ENCODE measurements at places on chromosomes 1 and 21.

DNA sequence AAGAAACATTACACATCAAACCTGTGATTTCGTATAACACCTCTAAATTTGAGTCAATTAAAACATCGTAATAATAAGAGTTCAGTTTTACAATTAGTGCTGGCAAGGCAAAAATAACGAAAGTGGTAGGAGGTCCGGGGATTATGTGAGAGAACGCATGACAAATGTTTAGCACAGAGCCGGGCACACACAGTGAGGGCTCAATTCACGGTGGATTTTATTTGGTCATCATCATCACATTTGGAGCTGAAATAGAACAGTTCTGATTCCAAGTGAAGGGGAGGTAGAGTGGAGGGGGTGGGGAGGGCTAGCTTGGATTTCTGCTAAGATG is 20.0 kb downstream of the H3-3A start:
- no peak for DNase-seq

DNA sequence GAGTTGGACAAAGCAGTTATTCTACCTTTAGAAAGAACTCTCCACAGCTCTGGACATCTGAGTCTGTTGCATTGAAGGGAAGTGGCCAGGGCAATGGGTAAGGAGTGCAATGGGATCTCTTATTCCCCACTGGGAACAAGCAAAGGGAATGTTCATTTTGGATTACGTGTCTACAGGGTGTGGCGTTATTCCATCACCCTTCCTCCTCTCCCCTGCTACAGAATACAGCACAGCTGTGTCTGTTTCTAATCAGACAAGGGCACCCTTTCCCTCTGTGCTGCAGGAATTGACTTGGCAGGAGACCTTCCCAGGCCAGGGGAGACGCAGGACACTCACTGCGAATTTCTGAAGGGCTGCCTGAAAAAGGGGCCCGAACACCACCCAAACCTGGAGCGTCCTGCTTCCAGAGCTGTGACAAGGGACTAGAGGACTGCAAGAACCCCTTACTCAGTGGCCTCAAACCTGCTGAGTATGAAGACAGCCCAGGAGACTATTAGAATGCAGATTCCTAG is 163.6 kb upstream of the RAB4A start:
- no peak for DNase-seq

DNA sequence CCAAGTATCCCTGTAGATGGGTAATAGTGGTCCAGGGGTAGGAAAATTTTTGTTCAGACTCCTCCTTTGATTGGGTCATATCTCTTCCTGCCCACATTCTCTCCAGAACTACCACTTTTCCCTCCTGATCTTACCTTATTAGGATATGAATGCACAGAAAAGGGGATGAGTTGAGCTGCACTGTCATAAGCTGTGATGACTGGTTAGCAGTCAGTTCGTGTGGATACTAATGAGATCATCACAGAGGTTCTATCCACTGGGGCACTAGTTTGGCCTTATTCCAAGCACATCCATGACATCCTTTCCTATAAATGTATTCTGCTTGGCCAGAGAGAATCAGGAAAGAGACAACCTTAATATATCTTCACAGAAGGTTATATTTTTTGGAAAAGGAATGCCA is 22.1 kb upstream of the TBX15 start:
- DNase-seq, result no peak

DNA sequence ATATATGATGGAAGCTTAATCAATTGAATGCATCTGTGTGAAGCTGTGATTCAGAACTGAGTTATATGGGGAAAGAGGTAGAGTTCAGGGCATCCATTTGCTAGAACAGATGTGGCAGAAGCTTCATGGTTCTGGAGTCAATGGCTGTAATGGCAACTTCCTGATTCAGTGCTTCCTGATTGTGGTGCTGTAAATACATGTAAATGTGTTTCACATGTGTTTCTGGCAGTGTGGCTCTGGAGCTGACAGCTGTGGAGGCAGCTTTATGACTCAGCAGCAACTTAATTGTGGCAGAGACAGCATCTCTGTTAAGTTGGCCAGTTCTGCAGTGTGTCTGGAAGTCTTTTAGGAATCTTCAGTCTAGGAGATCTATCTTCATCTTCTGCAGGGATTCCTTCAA is 226.6 kb upstream of the ZRANB2 start:
- DNase-seq, result no peak

- no peak for DNase-seq
Observed at GRCh38 chr1:245751116-245751515, 596.3 kb downstream of the KIF26B start.

DNA sequence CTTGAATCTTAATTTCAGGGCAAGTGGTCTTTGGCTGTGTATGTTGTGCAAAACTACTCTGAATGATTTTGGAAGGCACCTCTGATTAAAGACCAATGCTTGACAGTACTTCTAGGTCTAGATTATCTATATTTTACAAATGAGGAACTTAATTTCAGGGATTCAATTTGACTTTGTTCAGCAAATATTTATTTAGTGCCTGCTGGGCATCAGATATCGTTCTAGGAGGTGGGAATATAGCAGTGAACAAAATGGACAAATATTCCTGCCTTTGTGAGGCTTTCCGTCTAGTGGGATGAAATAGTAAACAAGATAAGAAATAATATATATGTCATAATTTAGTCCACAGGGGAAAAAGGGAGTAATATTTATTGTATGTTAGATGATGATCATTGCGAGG is 4.7 kb downstream of the ZNF326 start:
- no peak for DNase-seq

GRCh38 chr1:79497193-79497773 is 490.8 kb upstream of the ADGRL4 start:
- DNase-seq, result no peak

DNA sequence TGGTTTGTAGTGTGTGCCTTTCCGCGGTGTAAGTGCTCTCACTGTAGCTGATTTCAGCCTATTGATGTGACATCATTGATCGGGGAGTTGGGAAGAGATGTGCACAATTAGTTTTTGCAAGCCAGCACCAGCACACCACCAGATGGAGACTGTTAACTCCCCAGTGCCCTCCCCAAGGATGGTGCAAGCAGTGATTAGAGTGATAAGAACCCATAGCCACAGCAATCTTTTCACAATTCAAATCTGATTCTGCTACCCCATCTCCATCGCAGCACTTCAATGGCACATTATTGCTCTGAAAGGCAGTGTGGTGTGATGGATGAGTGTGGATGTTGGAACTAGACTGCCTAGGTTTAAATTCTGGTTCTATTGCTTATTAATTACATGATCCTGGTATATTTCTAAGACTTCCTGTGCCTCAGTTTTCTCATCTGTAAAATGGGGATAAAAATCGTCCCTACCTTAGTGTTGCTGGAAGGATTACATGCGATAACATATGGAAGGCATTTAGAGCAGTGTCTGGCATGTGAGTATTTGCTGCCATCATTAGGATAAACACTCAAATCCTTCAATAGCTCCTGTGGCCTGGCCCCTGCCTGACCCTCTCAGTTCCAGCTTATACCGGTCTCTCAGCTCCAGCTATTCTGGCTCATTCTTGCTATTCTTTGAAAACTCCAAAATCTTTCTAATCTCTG is 6.7 kb downstream of the CSF3R start:
- DNase-seq, result no peak

DNA sequence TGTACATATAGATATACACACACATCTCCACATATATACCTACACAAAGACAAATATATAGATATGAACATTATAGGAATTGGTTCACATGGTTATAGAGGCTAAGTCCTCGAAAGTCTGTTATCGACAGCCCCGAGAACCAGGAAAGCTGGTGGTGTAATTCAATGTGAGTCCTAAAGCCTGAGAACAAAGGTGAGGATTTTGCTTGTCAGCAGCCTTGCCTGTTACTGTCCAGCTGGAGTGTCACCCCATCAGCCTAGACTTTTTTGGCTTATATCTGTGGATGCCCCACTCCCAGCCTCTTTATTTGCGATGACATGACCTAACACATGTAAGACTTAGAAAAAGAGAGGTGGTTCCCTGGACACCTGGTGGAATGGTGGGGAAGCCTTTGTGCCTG is 97.0 kb downstream of the GIPC2 start:
- DNase-seq, result no peak

- no peak for DNase-seq
Observed at GRCh38 chr1:84539972-84540371, 33.6 kb upstream of the GNG5 start.

- DNase-seq, result no peak
Observed at GRCh38 chr21:38830671-38831525, 25.2 kb downstream of the ETS2 start.

GRCh38 chr1:226027538-226028217 is 28.5 kb upstream of the SDE2 start:
- no peak for DNase-seq

All from activated T-helper 9 cell treated with anti-CD3 and anti-CD28 coated beads, Interleukin-2, amount 50 U/mL, for 16 hours (primary cell).